ENCODE measurements at places on chromosomes 5 and 9.
A peak's percentile ranks its signal among the peaks of the same experiment; 100 is the strongest.

DNA sequence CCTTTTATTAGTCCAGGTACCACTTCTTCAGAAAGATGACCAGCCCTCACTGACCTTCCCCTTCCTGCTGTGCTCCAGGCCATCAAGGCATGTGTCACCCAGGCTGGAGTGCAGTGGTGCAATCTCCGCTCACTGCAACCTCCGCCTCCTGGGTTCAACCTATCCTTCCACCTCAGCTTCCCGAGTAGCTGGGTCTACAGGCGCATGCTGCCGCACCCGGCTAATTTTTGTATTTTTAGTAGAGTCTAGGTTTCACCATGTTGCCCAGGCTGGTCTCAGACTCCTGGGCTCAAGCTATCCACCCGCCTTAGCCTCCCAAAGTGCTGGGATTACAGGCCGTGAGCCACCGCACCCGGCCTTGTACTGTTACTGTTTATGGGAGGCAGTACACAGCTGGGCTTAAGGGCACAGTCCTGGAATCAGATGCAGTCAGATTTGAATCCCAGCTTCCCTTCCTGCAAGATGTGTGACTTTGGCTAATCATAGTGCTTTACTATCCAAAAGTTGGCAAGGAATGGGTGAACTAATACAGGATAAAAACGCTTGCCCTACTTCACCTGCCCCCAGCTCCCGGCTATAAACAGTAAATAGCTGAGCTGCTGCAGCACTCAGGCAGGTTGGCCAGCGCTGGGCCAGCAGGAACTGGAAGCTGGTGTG is 483 bp upstream of the EIF4EBP3 start:
- DNase-seq: no peak

DNA sequence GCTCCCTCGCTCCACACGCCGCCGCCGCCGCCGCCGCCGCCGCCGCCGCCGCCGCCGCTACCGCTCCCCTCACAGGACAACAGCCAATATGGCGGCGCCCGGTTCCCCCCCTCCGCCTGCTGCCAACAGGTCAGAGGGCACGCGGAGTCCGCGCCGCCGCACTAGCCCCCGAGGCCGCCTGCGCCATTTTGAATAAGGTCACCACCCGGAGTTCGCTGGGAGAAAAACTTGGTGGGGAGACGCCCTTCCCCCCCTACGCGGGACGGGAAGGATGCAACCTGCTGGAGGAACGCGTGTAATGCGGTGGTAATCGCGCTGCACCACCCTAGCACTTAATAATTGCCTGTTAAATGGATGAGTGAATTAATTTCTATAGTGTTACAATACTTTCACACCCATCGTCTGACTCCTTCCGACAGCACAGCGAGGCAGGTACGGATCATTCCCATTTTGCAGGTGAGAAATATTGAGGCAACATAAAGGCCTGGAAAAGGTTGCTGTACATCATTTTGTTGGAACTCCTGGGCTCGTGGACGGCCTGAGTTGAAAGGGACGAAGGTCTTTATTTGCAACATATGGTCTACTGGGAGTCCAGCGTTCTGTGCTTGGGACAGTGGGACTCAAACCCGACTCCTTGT is at the start of gene FAM193B:
Gene FAM193B, minus strand, starts transcription at position 90 of the 638 bp plus-strand sequence. CDS start 105 bp downstream, outside the sequence.
- peak; percentile 87 for DNase-seq

DNA sequence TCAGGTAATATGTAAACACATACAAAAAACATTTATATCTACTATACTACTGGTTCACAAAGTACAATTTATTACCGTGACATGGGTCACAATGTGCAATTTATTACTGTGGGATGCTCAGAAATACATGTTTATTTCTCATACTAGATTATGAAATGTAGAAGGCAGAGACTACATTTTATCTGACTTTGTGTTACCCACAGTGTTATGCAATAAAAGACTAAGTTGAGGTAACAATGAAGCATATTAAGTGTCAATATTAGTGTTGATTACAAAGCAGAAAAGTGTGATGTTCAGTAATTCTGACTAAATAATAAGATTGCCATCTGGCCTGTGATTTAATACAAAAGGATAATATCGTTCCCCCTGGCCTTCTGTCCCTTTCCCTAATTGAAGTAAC is 42.4 kb downstream of the CPLANE1 start:
- no peak for DNase-seq

DNA sequence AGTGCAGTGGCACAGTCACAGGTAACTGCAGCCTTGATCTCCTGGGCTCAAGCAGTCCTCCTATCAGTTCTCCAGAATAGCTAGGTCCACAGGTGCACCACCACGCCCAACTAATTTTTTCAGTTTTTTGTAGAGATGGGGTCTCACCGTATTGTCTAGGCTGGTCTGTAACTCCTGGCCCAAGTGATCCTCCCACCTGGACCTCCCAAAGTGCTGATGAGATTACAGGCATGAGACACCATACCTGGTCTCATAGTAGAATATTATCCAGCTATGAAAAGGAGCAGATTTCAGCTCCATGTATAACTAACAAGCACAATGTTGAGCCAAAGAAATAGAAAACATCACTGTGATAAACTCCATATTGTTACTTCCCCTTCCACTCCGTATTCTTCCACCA is 69.8 kb downstream of the FAM78A start:
- no peak for DNase-seq

- no peak for DNase-seq
These were observed 226.4 kb downstream of the ADAMTS6 start for GRCh38 chr5:65255294-65255693.

DNA sequence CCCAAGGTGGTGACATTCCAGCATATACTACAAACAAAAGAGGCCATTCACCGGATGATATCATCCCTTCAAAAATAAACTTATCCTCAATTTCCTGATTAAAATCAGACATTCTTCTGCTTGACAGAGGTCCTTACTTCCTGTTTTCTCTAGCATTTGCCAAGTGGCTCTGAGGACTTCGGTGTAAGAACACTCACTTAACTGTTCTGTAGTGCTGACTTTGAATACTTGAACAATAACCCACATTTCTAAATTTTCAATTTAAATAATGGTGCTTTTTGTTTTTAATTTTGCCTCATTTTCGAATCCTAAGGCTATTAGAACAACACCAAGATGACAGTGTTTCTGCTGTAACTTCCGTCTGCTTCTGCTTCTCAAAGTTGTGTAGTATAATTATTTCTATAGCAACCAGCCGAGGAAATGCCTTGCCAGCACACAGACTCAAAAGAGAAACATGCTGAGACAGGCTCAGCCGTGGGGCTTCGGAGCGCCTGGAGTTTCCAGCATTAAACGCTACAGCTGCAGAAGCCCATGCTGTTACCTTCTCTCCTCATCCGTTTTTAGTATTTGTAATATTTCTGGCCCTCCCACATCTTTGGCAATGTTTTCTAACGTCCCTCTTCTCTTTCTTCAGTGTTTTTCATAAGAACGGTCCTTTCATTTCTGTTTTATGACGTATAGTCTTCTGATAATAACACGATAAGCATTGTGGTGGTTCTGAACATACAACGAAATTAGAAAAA is 19.5 kb upstream of the ANXA1 start:
- DNase-seq: peak; percentile 7

DNA sequence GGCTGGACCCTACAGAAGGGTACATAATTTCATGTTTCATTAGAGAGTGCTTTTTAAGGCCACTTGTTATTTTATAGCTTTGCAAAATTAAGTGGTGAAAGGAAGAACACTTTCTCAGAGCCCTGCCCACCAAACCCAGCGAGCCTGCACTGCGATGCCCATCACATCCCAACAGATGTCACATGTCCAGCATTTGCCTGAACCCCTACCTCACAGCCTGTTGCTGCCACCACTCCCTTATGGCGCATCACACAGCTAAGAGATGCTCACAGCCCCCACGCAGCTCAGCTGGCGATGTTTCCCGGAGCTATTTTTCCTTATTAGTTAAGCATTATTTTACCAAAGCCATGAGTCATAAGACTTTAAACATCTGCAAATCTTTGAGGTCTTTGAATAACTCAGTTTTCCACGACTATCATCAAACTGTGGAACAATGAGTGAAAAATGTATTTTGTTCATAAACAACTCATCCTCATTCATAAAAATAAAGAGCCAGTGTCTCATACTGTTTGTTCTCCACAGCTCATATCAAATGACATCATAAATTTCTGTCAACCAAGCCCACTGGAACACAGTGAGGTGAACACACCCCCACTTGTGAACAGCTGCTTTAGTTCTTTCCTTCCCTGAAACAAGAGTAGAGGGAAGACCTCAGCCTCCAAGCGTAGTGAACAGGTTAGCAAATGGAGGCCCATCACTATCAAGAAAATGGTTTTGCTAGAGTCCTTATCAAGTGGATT is 104.9 kb downstream of the SYK start:
- no peak for DNase-seq

DNA sequence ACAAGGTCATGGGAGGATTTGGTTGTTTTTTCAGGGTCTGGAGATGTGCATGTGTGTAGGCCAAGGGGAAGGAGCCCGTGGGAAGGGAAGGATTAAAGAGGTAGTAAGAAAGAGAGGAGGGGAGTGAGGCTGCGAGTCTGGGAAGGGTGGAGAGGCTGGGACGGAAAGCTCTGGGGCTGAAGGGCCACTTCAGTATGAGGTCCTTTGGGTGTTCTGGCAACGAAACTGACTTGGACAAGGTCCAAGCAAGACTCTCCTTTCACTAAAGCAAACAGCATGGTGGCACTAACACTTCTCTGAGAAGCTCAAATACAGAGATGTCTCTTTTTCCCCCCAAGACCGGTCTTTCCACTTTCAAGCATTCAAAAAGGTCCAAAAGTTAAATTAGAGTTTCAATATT is 394.5 kb downstream of the ARHGEF28 start:
- no peak for DNase-seq

DNA sequence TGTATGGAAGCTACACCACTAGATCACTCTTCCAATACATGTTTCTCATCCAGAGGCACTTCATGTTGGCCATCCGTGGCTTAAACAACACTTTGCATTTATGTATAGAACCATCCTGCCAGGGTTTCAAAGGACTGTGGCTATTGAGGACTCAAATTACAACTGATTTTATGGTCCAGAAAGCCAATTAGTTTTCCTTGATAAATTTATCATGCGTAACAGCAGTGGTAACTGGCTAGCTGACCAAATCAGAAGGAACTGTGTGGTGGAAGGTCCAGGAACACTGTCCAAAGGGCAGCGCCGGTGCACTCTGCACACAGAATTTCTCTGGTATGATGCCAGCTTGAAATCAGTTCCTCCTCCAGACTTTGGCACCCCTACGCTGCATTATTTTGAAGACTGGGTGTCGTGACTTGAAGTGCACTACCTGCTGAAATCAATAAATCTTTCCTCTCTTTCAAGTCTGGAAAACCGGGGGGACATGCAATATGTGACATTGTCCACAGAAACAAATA is 69.3 kb upstream of the TMEM252 start:
- no peak for DNase-seq

- DNase-seq: no peak
These were observed 61.4 kb upstream of the FST start for GRCh38 chr5:53418826-53419658.

- DNase-seq: no peak
These were observed 316.9 kb upstream of the IRX2 start for GRCh38 chr5:3068401-3068800.

DNA sequence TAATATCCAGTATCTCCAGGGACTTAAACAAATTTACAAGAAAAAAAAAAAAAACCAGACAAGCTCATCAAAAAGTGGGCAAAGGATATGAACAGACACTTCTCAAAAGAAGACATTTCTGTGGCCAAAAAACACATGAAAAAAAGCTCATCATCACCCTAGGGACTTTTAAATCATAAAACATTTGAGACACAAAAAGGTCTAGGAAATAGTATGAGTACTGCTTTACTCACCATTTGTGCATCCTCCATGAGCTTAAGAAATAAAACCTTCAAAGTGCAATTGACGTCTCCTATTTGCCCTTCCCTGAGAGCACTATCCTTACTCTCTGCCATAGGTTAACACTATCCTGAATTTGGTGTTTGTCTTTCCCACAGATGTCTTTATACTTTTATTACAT is 193.7 kb upstream of the NREP start:
- DNase-seq: no peak

DNA sequence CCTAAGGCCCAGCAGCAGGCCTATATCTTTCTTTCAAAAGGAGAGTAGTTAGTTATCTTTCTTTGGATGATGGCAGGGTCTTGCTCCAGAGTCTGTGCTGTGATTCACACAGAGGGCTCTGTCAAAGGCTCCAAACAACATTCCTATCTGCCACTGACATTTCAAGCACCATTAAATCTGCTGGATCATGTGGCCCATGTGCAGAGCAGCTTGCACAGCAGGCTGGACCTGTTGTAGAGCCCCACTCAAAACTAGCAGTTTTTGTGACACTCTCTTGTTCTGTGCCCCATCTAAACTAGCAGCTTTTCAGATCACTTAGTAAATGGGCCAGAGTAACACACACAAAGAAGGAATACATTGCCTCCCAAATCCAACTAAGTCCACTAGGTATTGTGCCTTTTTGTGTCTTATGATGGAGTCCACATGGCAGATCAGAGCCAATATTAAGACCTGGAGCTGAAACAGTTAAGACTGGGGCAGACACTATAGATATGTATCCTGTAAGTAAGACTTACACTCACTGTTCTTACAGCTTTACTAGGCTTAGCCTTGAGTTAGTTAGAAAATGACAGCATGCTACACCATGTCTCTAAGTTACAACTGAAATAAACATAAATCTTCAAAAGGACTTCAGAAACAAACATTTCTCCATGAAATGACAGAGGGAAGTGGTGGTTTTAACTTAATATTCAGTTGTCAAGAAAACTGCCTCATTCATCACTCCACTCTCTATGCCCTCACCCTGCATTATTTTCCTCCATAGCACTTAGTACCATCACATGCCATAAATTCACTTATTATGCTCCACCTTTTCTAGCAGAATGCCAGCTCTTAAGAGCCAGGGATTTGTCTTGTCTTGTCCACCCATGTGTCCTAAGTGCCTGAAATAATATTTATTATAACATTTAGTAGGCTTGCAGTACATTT is 400.9 kb downstream of the RAB3C start:
- peak; percentile 20 for DNase-seq

- DNase-seq: no peak
These were observed 12.2 kb upstream of the MEGF9 start for GRCh38 chr9:120726484-120726883.

DNA sequence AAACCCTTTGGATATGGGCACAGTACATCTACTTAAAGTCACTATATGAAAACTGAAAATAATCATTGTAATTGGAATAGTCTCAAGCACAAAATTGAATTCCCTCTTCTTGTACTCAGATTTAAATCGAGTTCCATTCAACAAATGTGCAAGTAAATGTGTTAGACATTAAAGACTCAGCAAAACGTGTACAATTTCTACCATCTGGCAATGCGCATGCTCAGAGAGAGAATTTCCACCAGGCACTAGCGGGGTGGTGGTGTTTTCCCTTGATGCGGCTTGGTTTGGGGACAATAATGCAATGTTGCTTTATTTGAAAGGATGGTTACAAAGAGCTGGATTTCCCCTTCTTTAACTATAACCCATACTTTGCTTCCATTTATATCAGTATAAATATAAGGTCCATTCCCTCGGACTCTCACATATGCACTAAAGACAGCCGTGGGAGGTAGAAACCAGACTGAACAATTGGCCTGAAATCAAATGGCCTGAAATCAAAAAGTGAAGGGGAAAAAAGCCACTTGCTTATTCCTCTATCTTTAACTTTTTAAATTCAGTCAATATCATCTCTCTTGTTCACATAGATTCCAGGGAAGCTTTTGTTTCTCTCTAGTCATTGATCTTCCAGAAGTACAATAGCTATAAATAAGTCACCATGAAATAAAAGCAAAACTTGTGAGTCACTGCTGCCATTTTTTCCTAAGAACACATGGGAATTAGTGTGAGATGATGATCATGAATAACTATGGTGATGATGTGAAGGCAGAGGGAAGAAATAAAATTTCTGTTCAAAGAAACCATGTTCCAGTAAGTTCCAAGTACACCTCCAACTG is 59.2 kb downstream of the ADAMTS12 start:
- no peak for DNase-seq

- DNase-seq: no peak
These were observed 453.5 kb downstream of the MTRR start for GRCh38 chr5:8322484-8322883.
